ENCODE measurements at places on chromosomes 5 and 9.

DNA sequence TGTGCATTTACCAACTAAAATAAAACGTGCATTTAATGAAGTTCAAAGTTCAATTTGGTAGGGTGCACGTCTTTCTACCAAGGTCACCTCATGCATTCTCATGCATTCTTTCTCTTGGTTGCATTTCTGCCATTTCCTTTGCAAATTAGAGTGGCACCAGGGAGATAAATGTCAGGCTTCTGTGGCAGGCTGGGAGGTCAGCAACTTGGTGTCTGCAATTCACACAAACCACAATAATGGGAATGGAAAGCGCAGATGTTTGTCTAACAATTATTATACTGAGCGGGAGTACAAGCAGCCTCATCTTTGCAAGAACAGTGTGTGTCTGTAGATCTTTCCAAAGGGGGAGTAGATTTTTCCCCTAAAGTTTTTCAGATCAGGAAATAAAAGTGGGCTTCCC is 411.7 kb downstream of the DMRT2 start:
- DNase-seq: no peak

DNA sequence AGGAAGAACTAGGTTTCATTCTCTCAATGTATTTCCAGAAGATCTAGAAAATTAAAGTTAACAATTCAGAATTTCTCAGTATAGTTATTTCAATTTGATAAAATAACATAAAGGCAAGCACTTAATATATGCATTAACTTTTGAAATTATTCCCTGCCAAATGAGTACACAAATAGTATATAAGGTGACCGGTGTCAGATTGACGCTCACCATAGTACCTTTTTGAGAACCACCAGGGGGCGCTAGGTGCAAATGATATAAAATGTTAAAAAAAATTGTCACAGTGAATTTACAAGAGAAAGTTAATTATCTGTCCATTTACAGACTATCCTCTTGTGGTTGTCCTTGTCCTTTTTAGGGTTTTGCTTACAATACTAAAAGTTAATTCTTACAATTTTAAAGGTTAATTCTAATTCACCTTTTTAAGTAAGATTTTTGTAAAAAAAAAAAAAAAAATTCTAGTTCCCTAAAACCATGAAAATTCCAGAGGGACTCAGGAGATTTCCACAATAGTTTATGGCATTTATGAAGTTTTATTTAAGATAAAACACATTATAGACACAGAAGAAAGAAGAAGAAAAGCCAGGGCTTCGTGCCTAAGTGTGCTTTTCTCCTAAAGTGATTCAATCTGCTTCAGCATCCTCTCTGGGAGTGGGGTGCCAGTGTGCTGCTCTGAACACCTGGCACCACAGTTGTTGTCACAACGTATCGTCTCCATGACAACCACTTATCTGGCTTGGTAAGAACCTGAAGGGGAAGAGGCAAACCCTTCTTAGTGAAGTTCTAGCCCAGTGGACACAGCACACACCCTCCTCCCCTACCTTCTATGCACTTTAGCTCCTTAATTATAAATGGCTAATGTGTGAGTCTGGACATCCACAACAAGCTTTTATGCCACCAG is 1.7 kb downstream of the ADAMTS16 start:
- DNase-seq: peak; percentile 46

- no peak for DNase-seq
These were observed 179.0 kb upstream of the SGCD start for GRCh38 chr5:156147944-156148285.

DNA sequence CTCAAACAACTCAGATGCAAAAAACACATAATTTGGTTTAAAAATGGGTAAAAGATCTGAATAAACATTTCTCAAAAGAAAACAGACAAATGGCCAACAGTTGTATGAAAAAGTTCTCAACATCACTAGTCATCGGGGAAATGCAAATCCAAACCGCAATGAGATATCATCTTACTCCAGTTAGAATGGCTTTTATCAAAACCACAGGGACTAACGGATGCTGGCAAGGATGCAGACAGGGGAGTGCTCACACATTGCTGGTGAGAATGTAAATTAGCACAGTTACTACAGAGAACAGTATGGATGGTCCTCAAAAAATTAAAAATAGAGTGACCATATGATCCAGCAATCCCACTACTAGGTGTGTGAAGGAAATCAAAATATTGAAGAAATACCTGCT is 589.1 kb upstream of the ADAMTS16 start:
- DNase-seq: no peak

DNA sequence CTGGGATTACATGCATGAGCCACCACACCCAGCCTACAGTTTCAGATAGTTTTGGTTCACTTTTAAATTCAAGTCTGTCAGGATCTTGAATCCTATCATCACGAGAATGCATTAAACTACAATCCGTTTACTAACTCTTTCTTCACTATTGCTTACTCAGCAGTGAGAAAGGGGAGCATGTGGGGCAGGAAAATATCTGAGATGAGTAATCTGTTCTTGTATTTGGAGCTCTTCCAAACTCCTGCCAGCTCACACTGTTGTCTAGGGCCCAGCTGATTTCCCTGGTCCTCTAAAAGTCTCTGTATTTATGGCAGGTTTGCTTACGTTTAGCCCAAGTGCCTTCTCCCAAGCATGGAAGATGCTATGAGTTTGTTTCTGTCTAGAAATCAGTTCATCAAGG is 152.2 kb downstream of the FGF18 start:
- no peak for DNase-seq

GRCh38 chr9:123495731-123496130 is 139.7 kb downstream of the CRB2 start:
- DNase-seq: no peak

DNA sequence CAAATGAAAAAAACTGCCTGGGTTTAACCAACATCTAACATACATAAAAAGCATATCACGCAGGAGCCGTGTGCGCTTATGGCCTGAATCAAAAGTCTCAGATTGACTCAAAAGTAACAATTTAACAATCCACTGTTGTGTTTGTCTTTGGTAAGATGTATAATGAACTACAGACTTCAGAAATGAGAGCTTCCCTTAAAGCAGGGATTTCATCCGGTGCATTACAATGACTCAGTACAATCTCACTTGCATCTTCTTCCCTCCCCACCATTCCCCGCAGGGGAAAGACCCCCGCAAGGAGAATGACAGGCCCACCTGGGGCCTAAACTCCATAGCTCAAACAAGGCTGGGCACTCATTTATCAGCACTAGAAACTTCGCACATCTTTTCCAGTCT is 1.4 kb downstream of the ZFR start:
- DNase-seq: no peak

GRCh38 chr5:159489779-159490178 is 159.5 kb upstream of the IL12B start:
- no peak for DNase-seq

DNA sequence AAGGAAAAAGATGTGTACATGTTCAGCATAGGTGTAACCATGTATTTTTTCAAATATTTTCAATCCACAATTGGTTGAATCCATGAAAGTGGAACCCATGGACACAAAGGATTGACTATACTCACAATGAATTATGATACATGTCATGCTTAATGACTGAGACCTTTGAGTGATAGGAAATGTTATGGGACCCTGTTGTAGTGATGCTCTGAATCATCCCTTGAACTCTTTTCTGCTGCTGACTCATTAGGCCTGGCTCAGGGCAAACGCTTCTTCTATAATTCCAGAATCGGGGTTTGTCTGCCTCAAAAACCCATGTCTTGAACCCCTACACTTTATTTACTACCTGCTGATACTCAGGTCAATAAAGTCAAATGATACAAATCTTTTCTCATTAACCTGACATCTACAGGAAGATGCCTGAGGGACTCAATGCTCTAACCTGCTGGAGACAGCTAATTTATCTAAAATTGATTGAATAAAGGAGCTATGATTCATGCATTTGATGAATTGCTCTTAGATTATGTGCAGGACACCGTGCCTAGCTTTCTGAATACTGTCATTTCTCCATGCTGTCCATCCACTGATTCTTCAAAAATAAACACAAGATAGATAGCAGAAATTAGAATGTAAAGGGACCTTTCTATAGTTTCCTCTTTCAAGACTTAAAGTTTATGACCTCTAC is 260.1 kb downstream of the PRELID2 start:
- no peak for DNase-seq

GRCh38 chr9:126761274-126761673 is 43.6 kb upstream of the ZBTB43 start:
- no peak for DNase-seq

DNA sequence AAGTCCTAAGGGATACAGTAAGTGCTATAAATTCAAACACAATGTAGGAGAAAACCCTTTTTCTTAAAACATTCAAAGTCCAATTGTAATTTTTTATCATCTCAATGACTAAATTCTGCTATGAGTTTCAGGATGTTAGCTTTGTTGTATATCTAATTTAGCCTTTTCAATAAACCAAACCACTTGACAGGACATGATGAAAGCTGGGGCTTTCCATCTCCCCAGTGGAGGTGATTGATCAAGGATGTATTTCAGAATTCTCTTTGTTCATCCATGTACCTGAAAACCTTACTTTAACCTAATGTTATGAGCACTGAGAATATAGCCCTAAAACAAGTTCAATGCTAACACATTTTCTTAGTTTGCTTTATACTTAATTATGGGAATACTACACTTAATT is 639.0 kb upstream of the ITGA1 start:
- no peak for DNase-seq

GRCh38 chr9:133513214-133514100 is 11.3 kb downstream of the MYMK start:
- DNase-seq: no peak

DNA sequence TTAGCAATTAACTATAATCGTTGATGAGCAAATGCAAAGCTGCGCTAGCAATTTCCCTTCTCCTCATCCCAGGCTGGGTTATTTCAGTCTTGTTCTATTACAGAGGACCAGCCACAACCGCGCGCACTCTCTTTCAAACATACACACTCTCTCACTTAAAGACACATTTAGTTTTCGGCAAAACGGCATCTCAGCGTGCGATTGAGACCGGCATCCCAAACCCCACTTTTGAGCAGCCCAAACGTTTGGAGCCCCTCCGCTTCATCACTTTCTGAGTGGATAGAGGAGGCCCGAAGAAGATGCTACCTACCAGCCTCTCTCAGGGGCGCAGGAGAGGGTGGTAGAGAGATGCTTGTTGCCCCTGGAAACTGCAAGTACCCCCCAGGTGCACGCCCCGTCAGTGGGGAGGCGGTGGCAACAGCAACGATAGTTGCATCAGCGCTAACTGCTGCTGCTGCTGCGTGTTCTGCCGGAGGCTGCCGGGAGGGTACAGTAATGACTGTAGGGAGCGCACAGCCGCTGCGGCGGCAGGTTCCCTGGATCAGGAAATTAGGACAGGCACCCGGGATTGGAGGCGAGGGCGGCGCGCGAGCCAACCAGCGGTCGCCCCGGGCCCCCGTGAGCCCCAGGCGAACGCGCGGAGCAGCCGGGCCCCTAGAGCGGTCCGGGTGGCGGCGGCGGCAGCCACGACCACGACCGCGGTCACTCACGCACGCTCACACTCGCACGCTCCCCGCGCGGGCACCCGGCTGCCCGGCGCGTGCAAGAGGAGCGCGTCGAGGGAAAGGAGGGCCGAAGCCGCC is 467 bp upstream of the VLDLR start:
- DNase-seq: peak; percentile 88

DNA sequence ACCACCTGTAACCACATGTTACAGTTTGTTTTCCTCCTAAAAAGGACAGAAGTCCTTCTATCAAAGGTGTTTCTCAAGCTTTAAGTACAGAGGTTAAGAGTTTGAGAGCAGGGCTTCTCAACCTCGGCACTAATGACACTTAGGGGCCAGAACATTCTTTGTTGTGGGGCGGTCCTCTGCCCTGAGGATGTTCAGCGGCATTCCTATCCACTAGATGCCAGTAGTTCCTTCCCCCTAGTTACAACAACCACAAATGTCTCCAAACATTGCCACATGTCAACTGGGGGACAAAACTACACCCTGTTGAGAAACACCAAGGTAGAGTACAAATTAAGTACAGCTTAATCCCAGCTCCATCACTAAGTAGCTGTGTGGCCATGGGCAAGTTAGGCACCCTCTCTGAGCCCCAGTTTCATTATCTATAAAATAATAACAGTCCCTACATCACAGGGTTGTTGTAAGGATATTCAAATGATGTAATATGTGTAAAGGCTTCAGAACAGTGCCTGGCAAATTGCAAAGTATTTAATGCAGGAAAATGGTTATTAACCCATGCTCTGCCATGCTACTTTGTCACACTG is 44.6 kb downstream of the PIP5K1B start:
- DNase-seq: peak; percentile 21

GRCh38 chr5:15106530-15107283 is 235.1 kb upstream of the ANKH start:
- no peak for DNase-seq

- DNase-seq: peak; percentile 56
These were observed 4.9 kb upstream of the C7 start for GRCh38 chr5:40904205-40904993.

DNA sequence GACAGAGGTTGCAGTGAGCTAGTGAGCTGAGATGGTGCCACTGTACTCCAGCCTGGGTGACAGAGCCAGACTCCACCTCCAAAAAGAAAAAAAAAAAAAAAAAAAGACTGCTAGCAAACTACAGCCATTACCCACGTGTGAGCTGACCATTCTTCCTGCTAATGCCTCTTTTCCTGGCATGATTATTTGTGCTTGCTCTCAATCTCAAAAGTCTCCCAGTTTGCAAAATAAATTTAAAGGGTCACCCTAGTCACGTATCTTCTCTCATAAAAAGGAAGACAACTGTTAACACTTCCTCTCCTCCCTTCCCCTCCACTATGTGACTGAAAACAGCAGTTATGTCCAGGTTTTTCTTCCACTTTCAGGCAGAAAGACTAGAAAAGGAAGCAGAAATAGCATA is 37.2 kb downstream of the TRIM36 start:
- peak; percentile 67 for DNase-seq

DNA sequence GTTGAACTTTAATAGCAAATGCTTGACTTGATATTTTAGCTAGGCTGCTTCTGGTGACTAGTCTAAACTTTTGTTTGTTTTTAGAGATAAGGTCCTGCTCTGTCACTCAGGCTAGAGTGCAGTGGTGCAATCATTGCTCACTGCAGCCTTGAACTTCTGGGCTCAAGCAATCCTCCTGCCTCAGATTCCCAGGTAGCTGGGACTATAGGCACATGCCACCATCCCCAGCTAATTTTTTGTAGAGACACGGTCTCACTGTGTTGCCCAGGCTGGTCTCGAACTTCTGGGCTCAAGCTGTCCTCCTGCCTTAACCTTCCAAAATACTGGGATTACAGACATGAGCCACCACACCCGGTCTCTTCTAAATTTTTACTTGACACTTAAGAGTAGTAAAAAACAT is 20.7 kb downstream of the CDC37L1 start:
- DNase-seq: no peak

GRCh38 chr5:58326022-58326421 is 133.9 kb downstream of the PLK2 start:
- DNase-seq: no peak

GRCh38 chr5:36422952-36423351 is 121.2 kb upstream of the RANBP3L start:
- DNase-seq: no peak

GRCh38 chr9:21477466-21477865 is 4.6 kb downstream of the IFNE start:
- no peak for DNase-seq

GRCh38 chr5:159873680-159874079 is 42.6 kb upstream of the ADRA1B start:
- no peak for DNase-seq

- DNase-seq: no peak
These were observed 42.1 kb upstream of the STXBP1 start for GRCh38 chr9:127569886-127570401.

GRCh38 chr5:5246736-5247135 is 106.6 kb downstream of the ADAMTS16 start:
- no peak for DNase-seq

- no peak for DNase-seq
These were observed 736 bp upstream of the FCN2 start for GRCh38 chr9:134879664-134880483.

Data from MV-4-11 (cell line).